ENCODE measurements at places on chromosomes 16 and 17.

GRCh38 chr17:79777120-79777893 lies 641 bp upstream of the CBX2 start:
- peak; percentile 88 for DNase-seq

- no peak for DNase-seq
Observed at GRCh38 chr17:82915757-82916027, 75.9 kb upstream of the ZNF750 start.

- no peak for DNase-seq
Observed at GRCh38 chr17:42901535-42902229, 1.1 kb downstream of the G6PC1 start.

GRCh38 chr16:63301349-63301748 lies 1265.1 kb upstream of the CDH8 start:
- DNase-seq: no peak

DNA sequence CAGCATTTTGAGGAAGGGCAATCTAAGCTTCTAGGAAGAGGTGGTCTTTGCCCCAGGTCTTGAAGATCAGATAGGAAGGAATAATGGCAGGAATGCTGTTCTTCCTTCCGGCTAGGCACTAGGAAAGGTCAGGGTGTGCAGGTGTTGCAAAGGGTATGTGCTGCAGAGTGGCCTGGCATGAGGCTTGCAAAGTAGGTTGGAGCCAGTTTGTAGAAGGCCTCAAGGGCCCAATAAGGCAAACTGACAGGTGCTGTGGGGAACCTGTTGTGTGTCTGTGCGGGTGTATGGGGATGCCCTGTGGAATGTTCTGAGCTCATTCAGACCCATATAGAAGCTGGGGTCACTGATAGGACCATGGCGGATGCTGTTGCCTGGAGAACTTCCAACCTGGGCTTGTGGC lies 12.7 kb downstream of the MSI2 start:
- DNase-seq: no peak

- no peak for DNase-seq
Observed at GRCh38 chr16:1257561-1258224, 1.8 kb downstream of the TPSD1 start.

DNA sequence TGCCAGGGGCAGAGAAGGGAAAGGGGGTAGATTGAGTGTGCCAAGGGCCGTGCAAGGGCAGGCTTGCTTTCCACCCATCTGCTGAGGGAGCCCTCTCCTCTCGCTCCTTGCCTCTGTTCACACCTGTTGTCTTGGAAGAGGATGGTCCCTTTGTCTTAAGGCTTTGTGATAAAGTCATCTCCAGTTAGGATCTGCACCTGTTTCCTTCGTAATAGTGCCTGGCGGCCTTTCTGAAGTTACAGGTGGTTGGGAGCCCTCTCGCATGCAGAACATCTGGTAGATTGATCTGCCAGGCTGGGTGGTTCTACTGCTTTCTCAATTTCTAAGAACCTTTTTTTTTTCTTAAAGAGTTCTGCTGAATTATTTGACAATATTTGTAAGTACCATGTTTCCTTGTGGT lies 16.3 kb downstream of the UBFD1 start:
- DNase-seq: no peak

- DNase-seq: peak; percentile 92
Observed at GRCh38 chr17:8016632-8017424, 14.4 kb downstream of the GUCY2D start.

DNA sequence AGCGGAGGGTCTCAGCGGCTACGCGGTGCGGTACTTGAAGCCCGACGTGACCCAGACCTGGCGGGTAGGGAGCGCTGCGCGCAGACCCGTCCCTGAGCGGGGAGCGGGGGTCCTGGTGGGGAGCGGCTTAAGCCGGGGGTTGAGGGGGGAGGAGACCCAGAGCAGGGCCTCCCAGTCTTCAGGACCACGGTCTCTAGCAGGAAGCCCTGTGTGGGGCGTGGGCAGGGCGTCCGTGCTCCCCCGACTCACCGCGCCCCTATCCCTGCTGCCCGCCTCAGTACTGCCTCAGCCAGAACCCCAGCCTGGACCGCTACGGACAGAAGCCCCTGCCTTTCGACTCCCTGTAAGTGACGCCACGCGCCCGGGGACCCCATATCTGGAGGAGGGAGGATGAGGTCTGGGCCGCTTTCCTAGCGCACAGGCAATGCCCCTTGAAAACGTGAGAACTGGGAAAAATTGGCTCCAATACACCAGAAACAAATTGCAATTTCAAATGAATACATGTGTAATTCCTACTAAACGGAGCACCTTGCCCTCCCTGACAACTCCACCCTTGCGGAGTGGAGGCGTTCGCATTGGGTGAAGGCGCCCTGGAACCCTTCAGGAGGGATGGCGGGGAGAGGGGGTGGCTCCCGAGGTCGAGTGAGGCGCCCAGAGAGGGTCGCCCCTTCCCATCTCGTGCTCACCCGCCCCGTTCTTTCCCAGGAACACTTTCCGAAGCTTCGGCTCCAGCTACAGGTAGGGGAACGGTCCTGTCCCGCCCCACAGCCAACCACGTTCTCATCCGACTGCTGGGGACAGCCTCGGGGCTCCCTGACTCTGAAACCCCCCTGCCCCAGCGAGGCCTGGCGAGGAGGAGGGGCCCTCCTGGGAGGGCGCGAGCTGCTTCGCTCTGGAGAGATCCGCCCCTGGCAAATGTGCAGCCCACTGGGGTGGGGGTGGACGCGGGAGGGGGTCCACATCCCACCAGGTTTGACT lies 14.6 kb upstream of the CNGB1 start:
- DNase-seq: peak; percentile 36

- DNase-seq: no peak
Observed at GRCh38 chr16:79381603-79382042, 218.9 kb downstream of the MAF start.

GRCh38 chr16:74893541-74893940 lies 91.4 kb downstream of the WDR59 start:
- DNase-seq: no peak

GRCh38 chr17:41048441-41048840 lies 1.3 kb upstream of the KRTAP2-1 start:
- no peak for DNase-seq

DNA sequence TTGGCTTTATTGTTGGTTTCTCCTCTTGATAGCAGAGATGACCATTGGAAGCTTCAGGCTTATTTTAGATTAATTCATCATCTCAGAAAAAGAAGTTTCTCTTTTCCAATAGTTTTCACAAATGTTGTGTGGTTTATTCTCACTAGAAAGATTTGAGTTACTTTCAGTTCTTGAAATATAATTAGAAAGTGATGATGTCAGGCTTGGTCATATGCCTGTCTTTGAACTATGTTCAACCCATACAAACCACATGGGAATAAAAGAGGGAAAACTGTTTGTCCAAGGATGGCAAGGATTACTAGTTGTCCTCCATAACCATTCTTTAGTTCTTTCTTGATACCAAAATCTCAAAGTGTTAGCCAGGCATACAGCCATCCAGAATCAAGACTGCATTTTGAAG lies 3.7 kb upstream of the HS3ST2 start:
- DNase-seq: no peak

GRCh38 chr17:12320286-12320685 lies 299.6 kb downstream of the MAP2K4 start:
- no peak for DNase-seq

GRCh38 chr17:3276126-3276525 lies 22.0 kb downstream of the OR3A1 start:
- no peak for DNase-seq

GRCh38 chr17:75135946-75136345 lies 4.4 kb upstream of the NT5C start:
- no peak for DNase-seq

DNA sequence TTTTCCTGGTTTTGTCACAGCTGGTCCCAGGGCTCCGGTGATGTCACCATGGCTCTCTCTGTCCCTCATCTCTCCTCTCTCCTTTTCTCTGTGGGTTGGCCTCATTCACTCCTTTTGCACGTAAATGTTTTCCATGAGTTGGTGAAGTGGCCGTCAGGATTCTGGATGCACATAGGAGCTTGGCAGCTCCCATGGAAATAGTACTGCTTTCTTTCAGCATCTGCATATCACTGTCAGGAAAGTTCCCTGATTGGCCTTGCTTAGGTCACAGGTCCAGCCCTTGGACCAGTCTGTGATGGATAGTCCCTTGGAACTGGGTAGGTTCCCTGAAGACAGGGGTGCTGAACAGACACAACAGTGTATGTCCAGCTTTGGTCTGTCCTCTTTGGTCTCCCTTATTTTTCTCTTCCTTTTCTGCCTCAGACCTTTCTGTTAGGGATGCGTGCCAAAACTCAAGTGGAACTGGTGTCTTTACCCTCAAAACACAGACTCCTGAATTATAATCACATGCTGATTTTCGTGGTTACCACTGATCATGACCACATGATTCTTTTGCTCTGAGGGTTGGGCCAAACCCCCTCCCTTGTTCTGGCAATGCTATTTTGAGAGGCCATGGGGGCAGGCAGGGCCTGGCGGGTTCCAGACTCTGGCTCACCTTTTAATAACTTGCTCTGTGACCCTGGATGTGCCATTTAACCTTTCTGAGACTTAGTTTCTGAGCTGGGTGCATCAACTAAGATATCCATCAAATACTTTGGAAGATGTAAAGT lies 99.0 kb downstream of the MSI2 start:
- no peak for DNase-seq

GRCh38 chr17:57498443-57498842 lies 242.1 kb downstream of the MSI2 start:
- no peak for DNase-seq

GRCh38 chr16:53721017-53721416 lies 17.1 kb downstream of the FTO start:
- no peak for DNase-seq

GRCh38 chr17:63364387-63364786 lies 81.7 kb downstream of the CYB561 start:
- no peak for DNase-seq

GRCh38 chr16:55713103-55713502 lies 57.3 kb downstream of the SLC6A2 start:
- DNase-seq: no peak

GRCh38 chr17:7915179-7915610 lies 894 bp downstream of the RNF227 start:
- no peak for DNase-seq

DNA sequence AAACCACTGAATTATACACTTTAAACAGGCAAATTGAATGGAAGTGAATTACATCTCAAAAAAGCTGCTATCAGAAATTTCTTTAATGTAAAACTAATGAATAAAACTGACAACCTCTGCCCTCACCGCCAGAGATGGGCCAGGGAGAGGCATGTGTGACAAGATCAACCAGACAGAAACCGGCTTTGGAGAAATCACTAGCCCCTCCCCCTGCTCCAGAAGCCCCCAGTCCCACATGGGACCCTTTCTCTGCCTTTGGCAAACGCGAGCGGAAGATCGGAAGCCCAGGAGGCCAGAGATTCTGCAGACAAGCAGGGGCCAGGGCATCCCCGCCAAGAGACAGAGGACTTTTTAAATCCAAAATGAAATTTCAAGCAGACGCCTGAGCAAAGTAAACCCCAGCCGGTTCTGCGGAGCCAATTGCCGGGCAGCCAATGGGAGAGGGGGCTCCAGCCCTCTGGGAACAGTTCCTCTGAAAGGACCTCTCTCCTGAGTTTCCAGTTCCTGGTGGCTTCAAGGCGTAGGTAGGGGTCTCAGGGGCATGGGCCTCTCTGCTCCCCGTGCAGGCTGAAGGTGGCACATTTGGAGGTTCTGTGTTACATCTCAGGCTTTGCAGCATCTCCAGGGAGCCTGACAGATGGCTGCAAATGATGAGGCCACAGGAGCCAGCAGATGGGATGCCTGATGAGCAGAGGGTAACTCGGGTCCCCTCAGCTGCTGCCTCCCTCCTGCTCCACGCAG lies 118.1 kb downstream of the GSG1L start:
- peak; percentile 35 for DNase-seq

DNA sequence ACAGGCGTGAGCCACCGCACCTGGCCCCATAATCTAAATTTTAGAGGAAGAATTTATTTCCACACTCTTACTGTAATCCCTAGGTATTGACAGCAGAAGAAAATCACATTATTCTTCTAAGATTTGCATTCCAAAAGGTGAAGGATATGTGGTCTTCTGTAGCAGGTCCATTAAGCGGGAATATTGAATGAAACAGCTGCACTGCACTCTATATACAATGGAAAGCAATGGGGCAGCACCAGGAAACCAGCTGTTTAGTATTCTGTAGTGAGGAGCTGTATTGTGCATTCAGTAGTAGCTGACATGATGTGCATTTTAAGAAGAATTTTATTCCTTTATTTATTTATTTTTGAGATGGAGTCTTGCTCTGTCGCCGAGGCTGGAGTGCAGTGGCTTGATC lies 49.6 kb downstream of the PSMD12 start:
- no peak for DNase-seq
